KBM-7 (cell line): ENCODE measurements at places on chromosomes 2 and 18.
A peak's percentile ranks its signal among the peaks of the same experiment; 100 is the strongest.

- peak; percentile 98 for DNase-seq
These were observed at the start of gene FAM124B for GRCh38 chr2:224401641-224402342. Gene FAM124B (minus strand): TSS chr2:224402107. CDS start chr2:224401768, 339 bp downstream.

- DNase-seq = no peak
These were observed 365.8 kb upstream of the RND3 start for GRCh38 chr2:150853263-150853662.

- no peak for DNase-seq
These were observed 163.5 kb downstream of the UXS1 start for GRCh38 chr2:106030287-106031268.

GRCh38 chr18:74573053-74573452 lies 24.6 kb upstream of the ZNF407 start:
- no peak for DNase-seq

GRCh38 chr18:48609820-48610815 lies 71.3 kb downstream of the CTIF start:
- DNase-seq = no peak

DNA sequence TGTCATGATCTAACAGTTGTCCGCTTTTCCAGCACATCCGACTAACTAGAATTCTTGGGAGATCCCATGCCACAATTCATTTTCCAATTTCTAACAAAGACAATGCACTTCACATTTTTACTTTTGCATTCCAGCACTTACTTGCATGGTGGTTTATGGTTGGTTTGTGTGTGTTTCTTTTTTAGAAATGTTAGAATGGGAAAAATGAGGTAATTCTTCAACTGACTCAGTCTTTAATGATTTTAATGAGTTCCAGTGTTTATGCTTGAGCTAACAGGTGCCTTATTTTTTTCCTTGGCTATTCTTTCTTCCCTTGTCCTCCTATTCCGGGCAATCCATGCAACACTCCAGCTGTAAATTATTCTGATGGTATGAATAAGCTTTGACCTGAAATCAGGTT lies 46.4 kb downstream of the SLC8A1 start:
- no peak for DNase-seq

GRCh38 chr2:127535422-127535901 lies at the start of gene MYO7B:
Gene MYO7B (plus strand): TSS chr2:127535683. CDS start chr2:127559723, 24,040 bp downstream.
- no peak for DNase-seq

DNA sequence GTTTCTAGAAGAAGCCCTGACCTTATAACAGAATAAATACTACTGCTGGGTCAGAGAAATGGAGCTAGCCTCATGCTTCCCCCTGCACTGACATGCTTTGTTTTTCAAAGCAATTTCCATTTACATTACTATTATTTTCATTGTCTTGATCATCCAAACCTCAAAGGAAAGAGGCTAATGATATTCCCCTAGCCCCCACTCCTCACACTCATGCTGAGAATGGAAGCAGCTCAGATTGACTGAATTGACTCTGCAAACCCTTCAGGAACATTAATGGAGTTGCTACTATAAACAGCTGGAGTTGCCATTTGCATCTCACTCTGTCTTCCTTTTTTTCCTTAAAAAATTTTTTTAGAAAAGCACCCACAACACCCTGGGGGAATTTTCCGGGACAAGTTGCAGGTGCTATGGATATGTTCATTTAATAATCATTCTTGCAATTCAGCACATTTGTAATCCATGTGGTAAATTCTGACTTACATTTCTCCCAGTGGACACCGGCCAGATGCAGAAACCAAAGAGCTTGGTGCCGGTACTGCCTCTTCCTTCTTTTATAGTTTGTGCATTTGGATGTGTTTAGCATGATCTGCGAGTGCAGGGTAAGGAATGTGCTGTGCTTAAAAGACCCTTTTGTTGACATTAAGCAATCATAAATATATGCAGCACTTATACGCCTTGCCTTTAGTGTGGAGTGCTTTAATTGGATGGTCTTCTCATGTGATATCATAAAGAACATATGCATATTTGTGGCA lies 103.3 kb upstream of the OSR1 start:
- no peak for DNase-seq

GRCh38 chr18:68705119-68705518 lies 9.8 kb downstream of the TMX3 start:
- no peak for DNase-seq

DNA sequence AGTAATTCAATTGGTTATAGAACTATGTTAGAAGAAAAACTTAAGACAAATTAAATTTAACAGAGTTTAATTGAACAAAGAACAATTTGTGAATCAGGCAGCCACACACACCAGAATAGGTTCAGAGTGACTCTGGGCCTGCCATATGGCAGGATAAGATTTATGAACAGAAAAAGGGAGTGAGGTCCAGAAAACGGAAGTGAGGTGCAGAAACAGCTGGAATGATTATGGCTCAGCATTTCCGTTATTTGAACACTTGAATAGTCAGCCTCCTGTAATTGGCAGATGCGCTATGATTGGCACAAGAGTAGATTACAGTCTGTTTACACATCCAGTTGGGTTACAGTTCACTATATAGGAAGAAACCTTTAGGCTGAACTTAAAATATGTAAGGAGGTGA lies 99.0 kb downstream of the MBD2 start:
- DNase-seq = peak; percentile 63

GRCh38 chr2:241267249-241268067 lies 48.0 kb downstream of the HDLBP start:
- no peak for DNase-seq

- DNase-seq = no peak
These were observed 7.5 kb downstream of the COPS8 start for GRCh38 chr2:237092920-237093781.

- no peak for DNase-seq
These were observed 262.4 kb downstream of the SS18 start for GRCh38 chr18:25827961-25828561.

DNA sequence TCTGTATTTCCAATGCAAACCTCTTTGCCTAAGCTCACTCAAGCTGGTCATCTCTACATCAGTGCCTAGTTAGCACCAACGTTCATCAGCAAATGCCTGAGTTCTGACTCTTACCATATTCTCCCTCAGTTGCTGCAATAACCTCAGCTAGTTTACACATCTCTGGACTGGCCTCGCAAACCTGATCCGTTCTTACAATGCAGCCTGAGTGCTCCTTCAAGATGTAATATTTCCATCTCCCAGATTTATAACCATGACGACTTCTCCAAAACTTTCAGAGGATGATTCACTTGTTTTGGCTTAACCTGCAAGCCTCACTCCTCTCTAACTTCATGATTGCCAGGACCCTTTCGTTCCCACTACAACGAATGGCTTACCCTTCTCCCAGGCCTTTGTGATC lies 69.7 kb downstream of the DIPK1C start:
- no peak for DNase-seq

- no peak for DNase-seq
These were observed 66.2 kb downstream of the HS1BP3 start for GRCh38 chr2:20584399-20585358.

GRCh38 chr18:13551841-13552733 lies 174.3 kb downstream of the FAM210A start:
- no peak for DNase-seq

DNA sequence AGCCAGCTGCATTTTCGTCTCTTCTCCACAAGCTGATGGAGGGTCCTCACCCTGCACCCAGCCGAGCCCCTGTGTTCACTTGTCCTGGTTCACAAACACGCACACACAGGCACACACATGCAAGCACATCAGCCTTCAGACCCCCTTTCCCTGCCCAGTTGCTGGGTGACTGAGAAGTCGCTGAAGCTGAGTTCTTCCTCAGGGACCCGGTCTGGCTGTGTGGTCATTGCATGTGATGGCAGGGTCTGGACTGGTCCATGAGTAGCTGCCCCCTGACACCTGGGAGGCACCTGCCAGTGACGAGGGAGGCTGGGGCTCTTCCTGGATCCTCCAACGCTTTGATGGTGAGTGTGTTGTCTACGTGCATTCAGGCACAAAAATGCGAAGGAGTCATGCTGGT lies 546.1 kb upstream of the SALL3 start:
- DNase-seq = no peak
